ENCODE measurements at places on chromosomes 5 and 9. TPM values are rescaled to one million over a fixed set of nuclear protein-coding genes. Genes with fewer than 3 reads are reported as not detected.
A peak's percentile ranks its signal among the peaks of the same experiment; 100 is the strongest.

The NR2F1 gene
- total RNA-seq, result 21.1 TPM

GRCh38 chr9:12516573-12516972, 176.6 kb upstream of the TYRP1 start:
- no peak for DNase-seq

DNA sequence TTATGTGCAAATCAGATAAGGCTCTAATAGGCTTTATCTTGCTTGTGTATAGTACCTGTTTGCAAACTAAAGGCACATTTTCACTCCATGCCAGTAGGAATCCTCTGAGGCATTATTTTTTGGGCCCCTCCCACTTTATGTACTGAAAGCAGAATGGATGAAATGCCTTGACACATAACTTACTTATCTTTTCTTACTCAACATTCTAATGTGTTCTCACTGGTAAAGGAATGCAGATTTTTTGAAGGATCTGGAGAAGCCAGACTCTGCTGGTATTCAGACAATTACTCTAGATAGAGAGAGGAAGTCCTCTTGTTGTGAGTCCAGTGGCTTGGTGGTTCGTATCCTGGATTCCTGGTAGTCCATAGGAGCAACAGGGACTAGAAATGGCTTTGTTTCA, 336.7 kb downstream of the CCDC171 start:
- no peak for DNase-seq

DNA sequence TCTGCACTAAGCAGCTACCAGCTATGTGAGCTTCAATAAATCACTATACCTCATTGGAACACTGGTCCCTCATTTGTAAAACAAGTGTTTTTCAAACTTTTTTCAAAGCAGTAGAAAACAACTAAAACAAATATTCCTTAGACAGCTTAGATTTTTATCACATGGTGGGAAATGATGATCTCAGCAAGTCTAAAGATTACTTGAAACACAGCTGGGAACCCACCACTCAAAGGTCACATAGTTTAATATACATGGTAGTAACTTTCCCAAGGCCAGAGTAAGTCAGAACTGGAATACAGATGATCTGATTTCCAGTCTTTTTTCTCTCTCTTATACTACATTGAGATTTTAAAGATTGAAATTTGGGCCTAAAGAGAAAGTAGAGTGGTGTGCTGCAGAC, 850 bp upstream of the C6 start:
- no peak for DNase-seq

DNA sequence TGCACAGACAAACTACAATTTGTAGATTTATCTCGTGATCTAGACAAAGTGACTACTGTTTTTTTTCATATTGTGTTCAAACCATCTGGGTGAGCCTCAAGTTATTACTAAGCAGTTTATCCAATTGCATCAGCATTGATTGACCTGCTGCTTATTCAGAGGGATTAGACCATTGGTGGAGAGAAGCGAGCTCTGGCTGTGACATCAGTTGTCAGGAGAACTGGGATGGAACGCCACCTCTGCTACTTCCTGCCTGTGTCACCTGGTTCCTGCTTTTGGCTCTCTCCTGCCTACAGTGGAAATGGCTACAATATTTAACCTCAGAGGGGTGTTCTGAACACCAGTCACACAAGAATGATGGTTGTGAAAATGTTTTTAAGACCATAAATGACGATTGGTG, 12.1 kb downstream of the NR4A3 start:
- no peak for DNase-seq

DNA sequence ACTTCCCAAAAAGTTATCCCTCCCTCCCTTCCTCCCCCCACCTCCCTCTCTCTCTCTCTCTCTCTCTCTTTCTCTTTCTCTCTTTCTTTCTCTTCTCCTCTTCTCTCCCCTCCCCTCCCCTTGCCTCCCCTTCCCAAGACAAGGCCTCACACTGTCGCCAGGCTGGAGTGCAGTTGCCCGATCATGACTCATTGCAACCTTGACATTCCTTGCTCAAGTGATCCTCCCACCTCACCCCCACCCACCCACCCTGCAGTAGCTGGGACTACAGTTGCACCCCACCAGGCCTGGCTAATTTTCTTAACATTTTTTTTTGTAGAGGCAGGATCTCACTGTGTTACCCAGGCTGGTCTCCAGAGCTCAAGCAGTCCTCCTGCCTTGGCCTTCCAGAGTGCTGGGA, 32.8 kb downstream of the VPS13A start:
- DNase-seq, result no peak

GRCh38 chr9:124045830-124046177, 34.2 kb downstream of the LHX2 start:
- DNase-seq, result no peak

GRCh38 chr5:167861129-167861927, 430.1 kb upstream of the WWC1 start:
- peak; percentile 72 for DNase-seq

DNA sequence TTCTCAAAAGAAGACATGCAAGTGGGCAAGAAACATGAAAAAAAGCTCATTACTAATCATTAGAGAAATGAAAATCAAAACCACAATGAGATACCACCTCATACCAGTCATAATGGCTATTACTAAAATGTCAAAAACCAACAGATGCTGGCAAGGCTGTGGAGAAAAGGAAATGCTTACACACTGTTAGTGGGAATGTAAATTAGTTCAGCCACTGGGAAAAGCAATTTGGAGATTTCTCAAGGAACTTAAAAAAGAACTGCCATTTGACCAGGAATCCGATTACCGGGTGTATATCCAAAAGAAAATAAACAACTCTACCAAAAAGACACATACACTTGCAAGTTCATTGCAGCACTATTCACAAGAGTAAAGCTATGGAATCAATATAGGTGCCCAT, 595.4 kb upstream of the RIOK2 start:
- no peak for DNase-seq

- DNase-seq, result no peak
Measured at GRCh38 chr5:95069948-95070347, 214.9 kb downstream of the MCTP1 start.

DNA sequence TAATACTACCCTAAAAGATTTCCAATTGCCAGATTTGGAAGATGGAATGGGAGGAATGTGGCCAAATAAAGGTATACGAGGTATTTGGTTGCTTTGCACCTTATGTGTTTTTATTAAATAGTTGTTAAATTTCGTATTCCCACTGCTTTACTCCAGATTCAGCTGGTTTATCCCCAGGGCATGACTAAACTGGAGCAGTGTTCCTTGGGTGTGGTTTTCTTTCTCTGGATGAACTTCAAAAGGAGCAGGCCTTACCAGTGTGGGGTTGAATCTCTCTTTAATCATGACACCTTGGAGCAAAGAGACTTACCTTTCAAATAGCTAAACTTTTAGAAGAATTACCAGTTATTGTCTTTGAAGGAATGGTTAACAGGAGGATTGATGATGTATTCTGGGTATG, 121.7 kb upstream of the BNC2 start:
- DNase-seq, result no peak

- DNase-seq, result no peak
Measured at GRCh38 chr5:178476531-178476930, 113.7 kb downstream of the COL23A1 start.

- no peak for DNase-seq
Measured at GRCh38 chr5:140213370-140213983, 38.5 kb downstream of the CYSTM1 start.

Data from neural progenitor cell (in vitro differentiated cells).